ENCODE measurements at places on chromosomes 11 and 22. TPM values are rescaled to one million over a fixed set of nuclear protein-coding genes. Genes with fewer than 3 reads are reported as not detected.

Gene SLC6A5
- total RNA-seq, result not detected

Gene TSPAN18
- total RNA-seq, result 16.3 TPM

Gene SCUBE2
- total RNA-seq, result 1.2 TPM

Gene HORMAD2
- total RNA-seq, result not detected

Gene H19
- total RNA-seq, result 2.3 TPM

Gene SELENOM
- total RNA-seq, result 38.3 TPM

Gene SOX6
- total RNA-seq, result under 0.01 TPM

Gene LYVE1
- 0.54 TPM for total RNA-seq

Gene CECR2
- 0.19 TPM for total RNA-seq

Gene MSANTD4
- total RNA-seq, result 22.2 TPM

Gene MYOD1
- not detected for total RNA-seq

Gene CDC42EP2
- 19.1 TPM for total RNA-seq

Gene OR5F1
- not detected for total RNA-seq

Gene TRPC6
- total RNA-seq, result not detected

Gene NAV2
- 13.8 TPM for total RNA-seq

Gene TSSK2
- total RNA-seq, result not detected

Gene MUC5B
- not detected for total RNA-seq

Gene ZC3H12C
- 13.6 TPM for total RNA-seq

Gene TPBGL
- not detected for total RNA-seq

Gene UBQLN3
- total RNA-seq, result not detected

Gene OR51B2
- not detected for total RNA-seq
